ENCODE measurements at places on chromosomes 7 and 10.

DNA sequence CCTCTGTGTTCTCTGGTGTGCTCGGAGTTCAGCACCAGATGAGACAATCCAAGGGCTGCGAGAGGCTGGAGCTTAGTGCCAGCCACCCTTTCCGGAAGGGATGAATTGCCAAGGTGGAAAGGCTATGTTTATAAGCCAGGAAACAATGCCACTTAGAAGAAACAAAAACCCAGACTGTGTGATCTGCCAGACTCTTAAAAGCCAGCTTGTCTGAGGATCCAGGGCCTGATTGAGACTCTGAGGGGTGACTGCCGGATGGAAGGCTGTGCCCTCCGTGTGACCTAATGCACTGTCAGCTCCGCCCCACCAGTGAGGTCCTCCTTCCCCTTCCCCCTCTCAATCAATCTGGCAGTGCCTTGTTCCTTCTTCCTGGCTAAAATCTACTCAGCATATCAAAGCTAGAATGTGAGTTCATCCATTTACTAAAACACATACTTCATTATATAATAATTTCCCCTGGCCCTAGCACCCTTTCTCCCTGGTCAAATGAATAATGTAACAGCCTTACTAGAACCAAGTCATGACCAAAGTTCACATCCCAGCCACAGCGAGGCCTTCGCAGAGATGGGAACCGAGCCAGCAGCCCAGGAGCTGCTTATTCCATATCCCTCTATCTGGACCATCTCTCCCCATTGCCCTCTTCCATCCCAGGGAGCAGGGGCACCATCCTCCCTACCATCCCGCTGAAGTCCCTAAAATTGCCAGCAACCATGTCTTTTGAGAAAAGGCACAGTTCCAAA, 25.5 kb downstream of the FAM107B start:
- DNase-seq, result no peak

GRCh38 chr7:12111422-12112405, 99.4 kb upstream of the TMEM106B start:
- DNase-seq, result peak; percentile 9

GRCh38 chr10:71244431-71245419, 32.4 kb downstream of the UNC5B start:
- no peak for DNase-seq

GRCh38 chr7:2326951-2327350, 12.7 kb upstream of the SNX8 start:
- no peak for DNase-seq

GRCh38 chr7:28739826-28740225, 218.3 kb downstream of the TRIL start:
- DNase-seq, result no peak

- no peak for DNase-seq
These were observed 1.3 kb downstream of the NFE2L3 start for GRCh38 chr7:26153241-26153822.

DNA sequence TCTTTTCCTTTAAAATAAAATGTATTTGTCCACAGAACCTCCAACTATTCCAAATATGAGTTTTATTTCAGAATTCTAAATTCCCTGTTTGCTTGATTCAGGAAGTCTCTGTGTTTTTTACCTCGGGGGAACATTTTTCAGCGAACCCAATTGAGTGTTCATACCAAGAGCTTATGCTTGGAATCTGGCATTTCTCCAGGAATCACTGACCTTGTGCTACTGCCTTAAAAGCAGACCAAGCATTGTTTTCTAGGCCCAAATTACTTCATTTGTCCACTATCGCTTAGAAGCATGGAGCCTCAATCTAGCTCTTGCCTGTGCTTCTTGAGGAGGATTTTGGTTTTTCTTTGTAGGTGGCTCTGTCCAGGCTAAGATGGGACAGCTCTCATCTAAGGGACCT, 59.4 kb downstream of the EBLN1 start:
- DNase-seq, result no peak

- peak; percentile 45 for DNase-seq
These were observed 1.2 kb downstream of the JAZF1 start for GRCh38 chr7:28179120-28180030.

DNA sequence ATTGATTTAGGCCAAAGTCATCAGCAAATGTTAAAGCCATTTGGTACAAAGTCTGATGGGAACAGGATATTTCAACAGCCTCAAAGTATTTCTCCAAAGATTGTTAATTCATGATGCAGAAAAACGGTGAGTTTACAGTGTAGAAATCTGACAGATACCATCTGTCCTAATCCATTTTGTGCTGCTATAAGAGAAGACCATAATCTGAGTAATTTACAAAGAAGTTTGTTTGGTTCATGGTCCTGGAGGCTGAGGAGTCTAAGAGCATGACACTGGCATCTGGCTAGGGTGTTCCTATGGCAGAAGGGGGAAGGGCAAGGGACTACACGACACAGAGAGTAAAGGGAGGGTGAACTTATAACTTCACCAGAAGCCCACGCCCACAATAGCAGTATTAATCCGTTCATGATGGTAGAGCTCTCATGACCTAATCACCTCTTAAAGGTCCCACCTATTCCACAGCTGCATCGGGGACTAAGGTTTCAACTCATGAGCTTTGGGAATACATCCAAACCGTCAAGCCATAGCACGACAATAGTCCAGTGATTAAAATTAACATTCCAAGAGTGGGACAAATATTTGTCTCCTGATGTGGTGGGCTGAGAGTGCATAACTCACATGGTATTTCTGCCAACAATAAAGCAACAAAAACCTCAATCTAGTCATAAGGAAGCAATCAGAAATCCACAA, 298.6 kb upstream of the AKR1E2 start:
- no peak for DNase-seq

DNA sequence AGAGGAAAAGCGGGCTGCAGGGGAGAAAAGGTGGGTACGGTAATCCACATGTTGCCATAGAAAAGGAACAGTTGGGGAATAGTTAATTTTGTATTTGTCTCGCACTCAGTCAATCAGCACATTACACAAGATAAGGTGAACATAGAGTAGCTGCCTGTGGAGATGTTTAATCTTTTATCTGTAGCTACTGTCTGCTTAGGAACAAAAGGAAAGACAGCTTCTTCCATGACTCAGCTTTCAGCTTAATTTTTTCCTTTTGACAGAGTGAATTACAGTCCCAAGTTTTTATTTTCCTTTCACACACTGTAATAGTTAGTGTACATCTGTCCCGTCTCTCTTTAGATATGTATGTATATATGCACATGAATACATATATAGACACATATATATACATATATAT, 39.3 kb upstream of the PODXL start:
- no peak for DNase-seq

DNA sequence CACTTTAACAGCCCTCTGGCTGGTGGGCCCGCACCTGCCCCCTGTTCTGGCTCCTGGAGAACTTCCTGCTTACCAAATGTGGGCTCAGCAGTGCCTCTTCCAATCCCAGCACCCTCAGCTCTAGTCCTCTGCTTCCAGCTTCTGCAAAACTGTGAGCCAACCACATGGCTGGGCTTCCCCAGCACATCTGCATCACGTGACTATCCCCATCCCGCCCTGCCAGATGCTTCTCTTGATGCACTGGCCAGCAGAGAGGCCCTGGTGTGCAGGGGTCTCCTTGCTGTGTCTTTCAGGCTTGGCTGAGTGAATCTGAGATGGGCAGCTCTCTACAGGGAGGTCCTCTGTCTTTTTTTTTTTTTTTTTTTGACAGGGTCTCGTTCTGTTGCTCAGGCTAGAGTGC, 43.8 kb upstream of the DMBT1 start:
- DNase-seq, result no peak

DNA sequence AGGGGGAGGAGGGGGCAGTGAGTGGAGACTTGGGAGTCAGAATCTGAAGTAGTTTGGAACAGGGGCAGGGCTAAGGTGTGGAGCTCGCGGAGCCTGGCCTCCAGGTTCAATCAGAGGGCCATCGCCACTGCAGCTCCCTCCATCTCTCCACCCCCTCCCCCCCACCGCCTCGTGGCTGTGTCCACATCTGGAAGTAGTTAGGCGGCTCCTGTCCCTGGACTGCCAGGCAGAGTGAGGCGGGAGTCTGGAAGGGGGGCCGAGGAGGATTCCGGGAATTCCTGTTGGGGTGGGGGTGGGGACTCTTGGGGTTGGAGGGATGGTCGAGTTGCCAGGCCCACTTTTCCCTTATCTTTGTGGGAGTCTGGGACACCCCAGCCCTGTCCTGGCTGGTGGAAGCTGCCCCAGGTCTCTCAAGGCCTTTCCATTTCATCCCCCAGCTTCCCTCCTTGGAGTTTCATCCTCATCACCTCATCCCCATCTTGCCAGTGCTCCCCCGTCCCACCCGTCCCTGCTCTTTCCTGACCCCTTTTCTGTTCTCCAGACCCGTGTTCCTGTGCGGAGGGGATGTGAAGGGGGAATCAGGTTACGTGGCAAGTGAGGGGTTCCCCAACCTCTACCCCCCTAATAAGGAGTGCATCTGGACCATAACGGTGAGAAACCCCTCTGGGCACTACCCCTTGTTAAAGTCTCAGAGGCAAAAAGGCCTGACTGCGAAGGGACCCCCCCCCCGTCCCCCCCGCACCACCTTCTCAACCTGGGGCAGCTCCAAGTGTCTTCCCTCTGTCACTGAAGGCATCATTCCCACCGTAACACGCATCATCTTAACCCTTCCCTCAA, 944 bp downstream of the PCOLCE start:
- no peak for DNase-seq

GRCh38 chr7:3430588-3430987, 129.5 kb downstream of the SDK1 start:
- no peak for DNase-seq

- DNase-seq, result no peak
These were observed 32.3 kb downstream of the AGR3 start for GRCh38 chr7:16849296-16850148.

DNA sequence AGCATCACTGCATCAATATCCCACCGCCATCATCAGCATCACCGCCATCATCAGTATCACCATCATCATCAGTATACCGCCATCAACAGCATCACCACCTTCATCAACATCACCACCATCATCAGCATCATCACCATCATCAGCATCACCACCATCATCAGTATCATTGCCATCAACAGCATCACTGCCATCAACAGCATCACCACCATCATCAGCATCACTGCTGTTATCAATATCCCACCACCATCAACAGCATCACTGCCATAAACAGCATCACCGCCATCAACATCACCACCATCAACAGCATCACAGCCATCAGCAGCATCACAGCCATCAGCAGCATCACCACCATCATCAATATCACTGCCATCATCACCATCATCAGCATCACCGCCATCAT, 115.8 kb downstream of the RGS10 start:
- no peak for DNase-seq

GRCh38 chr10:14302035-14302434, 28.7 kb downstream of the FRMD4A start:
- no peak for DNase-seq

GRCh38 chr10:121069061-121069850, 218.1 kb downstream of the WDR11 start:
- DNase-seq, result no peak

GRCh38 chr10:129136074-129136473, 331.0 kb upstream of the MGMT start:
- DNase-seq, result no peak

GRCh38 chr7:82255706-82256105, 187.9 kb downstream of the CACNA2D1 start:
- DNase-seq, result no peak

DNA sequence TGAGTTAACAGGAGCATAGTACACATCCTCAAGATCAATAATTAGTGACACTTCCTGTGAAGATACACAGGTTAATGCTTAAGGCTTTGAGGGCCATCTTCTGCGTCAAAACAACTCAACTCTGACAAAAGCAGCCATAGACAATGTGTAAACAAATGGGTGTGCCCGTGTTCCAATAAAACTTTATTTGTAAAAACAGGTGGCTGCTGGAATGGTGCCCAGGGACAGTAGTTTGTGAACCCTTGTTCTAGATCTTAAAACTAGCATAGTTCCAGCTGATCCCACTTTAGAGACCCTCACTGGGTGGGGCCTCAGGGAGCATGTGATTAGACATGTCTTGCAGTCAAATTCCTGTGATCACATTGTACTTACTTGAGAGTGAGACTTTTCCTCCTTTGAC, 7.8 kb downstream of the OR2A14 start:
- no peak for DNase-seq

DNA sequence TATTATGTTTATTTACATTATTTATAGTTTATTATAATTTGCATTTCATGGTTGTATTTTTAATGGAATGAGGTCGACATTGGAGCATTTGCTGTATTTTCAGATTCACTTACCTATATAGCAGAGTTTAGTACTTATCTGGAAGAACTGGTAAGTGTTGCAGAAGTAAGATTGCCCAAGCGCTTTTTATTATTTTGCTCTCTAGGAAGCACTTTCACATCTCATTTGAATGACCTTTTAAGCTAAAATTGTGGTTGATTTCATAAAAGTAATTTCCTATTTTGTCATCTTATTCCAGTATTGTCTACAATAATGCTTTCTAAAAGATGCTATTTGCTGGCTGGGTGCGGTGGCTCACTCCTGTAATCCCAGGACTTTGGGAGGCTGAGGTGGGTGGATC, 28.6 kb downstream of the SEC61A2 start:
- no peak for DNase-seq

All from progenitor cell of endocrine pancreas (in vitro differentiated cells).